ENCODE measurements at places on chromosomes 5 and 9.

DNA sequence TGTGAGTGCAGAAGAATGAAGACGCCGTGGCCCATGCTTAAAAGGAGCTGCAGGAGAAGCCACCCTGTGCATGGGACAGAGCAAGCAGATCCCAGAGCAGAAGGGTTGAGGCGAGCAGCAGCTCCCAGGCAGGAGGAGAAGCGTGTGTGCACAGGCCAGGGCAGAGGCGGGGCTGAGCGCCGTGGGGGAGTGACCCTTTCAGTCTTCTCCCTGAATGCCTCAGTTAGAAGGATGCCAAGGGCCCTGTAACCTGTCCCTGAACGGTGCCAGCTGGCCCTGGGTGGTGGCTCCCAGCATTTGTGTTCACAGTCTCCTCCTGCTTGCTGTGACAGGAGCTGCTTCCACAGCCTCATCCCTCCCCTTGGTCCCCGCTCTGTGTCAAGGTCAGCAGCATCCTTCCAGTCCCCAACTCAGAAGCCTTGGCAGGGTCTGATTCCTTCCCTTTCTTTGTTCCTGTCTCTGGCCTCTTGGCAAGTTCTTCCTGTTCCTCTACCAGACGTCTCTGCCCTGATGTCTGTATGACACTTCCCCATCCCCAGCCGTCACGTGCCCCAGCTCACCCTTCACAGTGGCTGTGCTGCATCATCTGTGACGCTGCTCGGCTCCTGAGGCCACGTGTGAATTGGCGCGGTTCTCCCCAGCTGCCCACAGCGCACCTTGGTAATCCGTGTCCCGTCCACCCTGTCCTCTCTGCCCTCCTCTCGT, 5.2 kb downstream of the EXOC3 start:
- DNase-seq = no peak

- no peak for DNase-seq
Measured at GRCh38 chr5:95669985-95670384, 12.8 kb downstream of the SPATA9 start.

- DNase-seq = no peak
Measured at GRCh38 chr5:99747342-99747741, 787.8 kb upstream of the FAM174A start.

DNA sequence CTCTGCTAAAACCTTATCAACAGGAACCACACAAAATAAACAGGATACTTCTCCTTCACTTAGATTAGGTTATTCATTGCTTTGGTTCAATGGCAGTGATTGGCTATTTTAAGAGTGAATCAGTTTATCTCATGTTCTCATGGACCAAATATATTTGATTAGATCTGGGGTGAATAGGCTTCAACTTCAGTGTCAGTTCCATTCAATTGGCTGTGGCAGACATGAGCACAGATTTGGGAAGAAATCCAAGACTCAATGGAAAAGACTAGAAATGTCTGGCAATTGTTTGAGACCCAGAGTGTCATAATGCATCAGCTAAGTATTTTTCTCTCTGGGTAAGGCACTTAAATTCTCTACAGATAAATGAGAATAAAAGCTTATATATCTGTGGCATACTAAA, 37.1 kb downstream of the CDH18 start:
- DNase-seq = no peak

GRCh38 chr5:90557391-90557790, 1.2 kb upstream of the ADGRV1 start:
- no peak for DNase-seq

DNA sequence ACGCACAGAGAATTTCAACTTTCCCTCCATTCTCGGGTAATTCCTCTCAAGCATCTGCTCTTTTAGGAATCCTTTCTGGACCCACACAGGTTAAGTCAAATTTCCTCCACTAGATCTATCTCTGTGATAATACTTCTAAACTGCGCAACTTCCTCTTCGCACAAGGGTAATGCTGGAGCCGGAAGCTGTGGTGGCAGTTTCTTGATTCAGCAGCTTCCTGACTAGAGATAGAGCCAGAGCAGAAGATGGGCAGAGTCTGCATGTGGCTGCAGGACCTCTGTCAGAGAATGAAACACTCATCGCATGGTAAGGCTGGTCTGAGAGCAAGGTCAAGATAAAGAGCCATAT, 11.1 kb upstream of the CDC42SE2 start:
- no peak for DNase-seq

- DNase-seq = no peak
Measured at GRCh38 chr9:75002422-75003023, 25.6 kb downstream of the CARNMT1 start.

- DNase-seq = peak; percentile 33
Measured at GRCh38 chr5:142515036-142515435, 170.9 kb downstream of the FGF1 start.

DNA sequence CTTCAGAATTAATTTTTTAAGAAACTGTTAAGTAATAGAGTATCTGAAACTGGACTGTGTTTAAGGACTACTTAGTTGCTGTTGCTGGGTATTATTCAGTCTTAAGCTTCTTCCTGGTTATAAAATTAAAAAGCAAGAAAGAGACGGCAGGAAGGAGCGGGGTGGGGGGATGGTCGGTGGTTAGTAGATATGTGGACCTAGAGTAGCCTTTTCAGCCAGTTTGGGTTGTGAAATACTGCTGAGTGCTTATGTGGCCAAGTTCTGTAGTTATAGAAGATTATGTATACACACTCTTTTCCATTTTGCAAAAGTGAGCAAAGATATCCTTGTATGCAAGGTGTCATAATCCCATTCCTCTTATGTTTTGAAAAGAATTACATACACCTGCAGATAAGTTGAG, 28.5 kb downstream of the TRIO start:
- no peak for DNase-seq

GRCh38 chr9:83466351-83466750, 71.8 kb downstream of the FRMD3 start:
- DNase-seq = no peak

DNA sequence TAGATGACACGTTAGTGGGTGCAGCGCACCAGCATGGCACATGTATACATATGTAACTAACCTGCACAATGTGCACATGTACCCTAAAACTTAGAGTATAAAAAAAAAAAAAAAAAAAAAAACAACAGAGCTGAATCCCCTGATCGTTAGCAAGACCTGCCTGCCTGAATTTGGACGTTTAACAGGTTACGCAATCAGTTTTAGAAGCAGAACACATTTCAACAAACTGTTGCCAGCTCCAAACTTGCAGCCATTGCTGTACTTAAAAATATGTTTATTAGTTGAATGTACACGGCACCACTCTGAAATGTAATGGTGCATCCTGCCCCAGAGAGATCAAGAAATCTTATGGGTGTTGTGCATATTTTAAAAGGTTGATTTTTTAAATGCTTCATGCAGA, 680.0 kb downstream of the TLE4 start:
- no peak for DNase-seq

DNA sequence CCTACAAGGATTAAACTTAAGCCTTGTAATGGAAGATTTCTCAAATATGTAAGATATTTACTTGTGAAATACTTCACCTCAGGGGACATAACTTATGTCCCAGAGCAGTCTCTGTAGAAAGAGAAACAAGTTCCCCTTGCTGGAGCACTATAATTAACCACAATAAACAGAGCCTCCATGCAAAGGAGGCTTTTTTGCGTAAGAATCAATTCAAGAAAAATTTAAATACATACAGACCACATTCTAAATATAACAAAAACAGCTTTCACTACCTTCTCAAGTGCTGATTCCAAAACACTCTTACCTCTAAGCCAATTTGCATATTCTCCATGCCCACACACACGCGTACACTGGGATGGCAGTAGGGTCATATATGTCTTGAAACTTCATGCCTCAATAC, 30.7 kb upstream of the CCNB1 start:
- no peak for DNase-seq

- no peak for DNase-seq
Measured at GRCh38 chr9:86801246-86801645, 146.1 kb downstream of the GAS1 start.

DNA sequence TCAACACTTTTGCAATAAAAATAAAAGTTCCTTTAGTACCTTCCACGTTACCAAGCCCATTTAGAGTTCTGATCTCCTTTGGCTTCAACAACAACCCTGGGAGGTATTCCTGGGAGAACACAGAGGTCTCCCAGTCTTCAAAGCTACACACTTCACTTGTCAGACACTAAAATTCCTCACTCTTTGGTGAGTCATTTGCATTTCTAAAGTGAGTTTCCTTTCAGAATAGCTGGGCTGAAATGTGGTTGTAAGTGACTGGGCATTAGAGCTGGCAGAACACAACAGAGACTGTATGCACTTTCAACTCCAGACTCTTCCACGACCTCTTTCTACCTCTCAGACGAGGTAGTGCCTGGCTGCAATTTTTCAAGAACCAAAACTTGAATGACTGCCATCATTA, 11.5 kb upstream of the F2RL1 start:
- DNase-seq = peak; percentile 89

DNA sequence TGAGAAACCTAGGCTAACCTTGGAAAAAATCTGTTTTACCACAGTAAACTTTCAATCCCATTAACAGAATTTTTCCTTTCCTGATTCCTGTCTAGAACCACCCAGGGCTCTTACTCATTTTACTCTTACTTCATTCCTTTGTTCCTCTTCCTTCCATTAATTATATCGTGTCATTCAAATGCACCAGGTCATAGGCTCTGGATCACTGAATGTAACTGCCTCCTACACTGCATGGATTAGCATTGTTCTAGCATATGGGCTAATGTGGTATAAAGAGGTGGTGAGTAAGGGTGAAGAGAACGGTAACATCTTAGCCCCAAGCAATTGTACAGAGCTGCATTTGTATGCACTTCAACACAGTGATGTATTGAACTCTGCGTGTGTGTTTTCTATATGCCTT, 49.5 kb upstream of the SPINK5 start:
- peak; percentile 2 for DNase-seq

DNA sequence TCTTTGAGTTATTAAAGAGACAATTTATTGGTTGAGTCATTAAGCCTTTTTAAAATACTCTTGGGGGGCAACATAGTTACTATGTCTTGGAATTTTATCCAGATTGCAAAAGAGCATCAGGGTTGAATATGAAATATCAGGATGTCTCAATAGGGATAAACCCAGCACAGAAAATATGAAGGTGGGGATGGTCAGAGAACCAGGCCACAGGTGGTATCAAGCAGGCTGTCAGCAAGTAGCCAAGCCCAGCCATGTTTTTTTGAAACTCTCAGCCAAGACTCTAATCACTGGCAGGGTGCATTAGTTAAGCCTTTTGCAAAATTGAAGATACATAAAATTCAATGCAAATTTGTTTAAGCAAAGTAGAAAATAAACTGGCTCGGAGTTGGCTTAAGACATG, 468.9 kb downstream of the DTWD2 start:
- DNase-seq = no peak

DNA sequence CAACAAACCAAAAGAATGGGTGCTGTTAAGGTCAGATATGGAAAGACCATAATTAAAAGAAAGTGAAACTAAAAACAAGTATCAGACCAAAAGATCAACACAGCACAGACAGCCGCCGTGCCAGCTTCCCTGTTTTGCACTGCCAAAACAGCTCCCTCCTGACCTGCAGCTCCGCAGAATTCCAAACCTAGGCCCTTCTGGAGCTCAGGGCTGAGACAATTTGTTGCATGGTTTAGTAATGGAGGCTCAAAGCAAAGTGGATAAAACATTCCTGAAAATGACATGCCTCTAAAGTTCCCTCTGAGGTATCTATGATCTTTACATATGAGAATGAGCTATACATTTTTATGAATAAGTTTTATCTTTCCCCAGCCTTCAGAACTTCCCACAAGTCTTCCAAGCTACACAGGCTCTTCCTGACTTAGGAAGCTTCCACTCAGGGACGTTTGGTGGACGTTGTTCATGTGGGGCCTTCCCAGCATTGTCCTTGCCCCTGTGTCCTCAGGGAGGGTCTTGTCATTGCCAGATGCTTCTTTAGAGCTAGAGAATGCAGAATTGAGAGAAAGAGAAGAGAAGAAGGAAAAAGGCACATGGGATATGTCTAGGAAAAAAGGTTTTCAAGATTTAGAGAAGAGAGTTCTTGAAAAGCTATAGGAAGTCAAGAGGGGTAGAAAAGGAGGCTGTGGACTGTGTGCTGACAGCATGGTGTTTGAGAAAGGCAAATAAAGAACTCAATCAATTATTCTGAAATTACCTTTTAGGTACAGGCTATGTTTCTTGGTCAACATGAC, 28.4 kb upstream of the SSBP2 start:
- peak; percentile 45 for DNase-seq

GRCh38 chr5:160155017-160155750, 35.9 kb upstream of the PWWP2A start:
- no peak for DNase-seq

DNA sequence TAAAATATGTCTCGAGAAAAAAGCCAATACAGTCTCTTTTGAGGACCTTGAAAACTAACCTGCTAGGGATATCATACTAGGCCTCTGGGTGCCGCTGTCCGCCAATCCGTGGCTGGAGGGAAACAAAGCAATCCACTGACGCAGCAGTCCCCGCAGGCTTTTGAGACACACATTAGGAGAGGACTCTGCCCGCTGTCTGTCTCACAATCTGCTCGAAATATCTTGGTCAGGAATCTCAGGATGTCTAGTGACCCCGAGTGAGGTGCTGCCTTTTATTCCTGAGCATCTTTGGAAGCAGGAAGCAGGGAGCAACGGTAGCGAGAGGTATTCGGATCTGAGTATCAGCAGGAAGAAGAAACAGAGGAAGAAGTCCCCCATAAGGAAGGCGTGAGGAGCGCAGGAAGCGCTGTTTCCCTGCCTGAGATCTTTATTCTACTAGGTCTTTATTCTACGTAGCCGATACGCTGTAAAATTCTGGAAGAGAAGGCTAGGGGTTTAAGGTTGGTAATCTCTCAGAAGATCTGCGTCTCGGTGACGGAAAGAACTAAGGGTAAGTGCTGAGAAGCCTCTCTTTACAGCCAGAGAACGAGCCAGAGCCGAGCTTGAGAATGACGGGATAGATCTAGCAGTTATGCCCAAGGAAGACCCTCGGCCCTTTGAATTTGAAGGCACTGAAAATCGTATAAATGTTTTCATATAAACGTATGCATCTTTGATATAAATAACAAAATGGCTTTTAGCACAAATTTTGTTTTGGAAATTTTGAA, 4.0 kb upstream of the PCDHGA1 start:
- peak; percentile 40 for DNase-seq

DNA sequence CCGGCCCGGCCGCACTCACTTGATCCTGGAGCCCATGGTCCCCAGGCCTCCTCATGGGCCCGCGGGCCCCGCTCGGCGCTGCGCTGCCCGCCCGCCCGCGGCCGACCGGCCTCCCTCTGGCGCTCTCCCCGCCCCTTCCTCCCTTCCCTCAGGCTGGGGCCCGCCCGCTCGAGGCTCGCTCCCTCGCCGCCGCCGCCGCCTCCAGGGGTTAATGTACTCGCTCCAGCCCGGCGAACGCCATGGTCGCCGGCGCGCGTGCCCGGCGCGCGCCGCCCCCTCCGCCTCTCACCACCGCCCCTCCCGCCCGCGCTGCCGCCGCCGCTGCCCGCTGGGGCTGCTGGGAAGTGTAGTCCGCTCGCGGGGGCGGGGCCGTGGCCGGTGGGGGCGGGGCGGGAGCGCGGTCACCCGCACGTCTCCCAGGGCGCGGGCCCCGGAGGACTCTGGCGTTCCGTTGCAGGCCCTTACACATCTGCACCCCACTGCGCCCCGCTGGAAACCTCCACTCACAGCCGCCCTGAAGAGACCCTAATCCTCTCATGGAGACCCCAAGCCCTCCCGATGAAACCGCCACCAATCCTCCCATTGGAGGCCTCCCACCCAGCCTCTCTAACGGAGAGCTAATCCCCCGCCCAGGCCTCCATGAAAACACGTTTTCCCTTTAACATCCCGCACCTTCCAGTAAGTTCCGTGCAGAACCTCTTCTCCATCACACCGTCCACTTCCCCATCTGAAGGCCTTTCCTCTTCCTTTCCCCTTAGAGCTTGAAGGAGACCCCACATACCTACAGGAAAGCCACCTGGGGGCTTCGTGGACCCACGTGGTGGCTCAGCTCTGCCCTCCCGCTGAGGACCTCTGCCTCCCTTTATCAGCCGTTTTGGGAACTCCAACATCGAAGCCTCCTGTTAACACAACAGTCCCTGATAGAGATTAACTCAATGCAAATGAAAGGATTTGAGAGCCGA, at the start of gene DENND1A:
Gene DENND1A (minus strand): TSS at position 257 of the 962 bp plus-strand sequence. CDS start 221 bp downstream, at position 36.
- peak; percentile 82 for DNase-seq
